Left lung (tissue), 14 donors: ENCODE measurements at places on chromosomes 7 and 10. TPM values are rescaled to one million over a fixed set of nuclear protein-coding genes. Genes with fewer than 3 reads are reported as not detected.

- no peak for DNase-seq
Observed at GRCh38 chr10:71475243-71475871, 78.6 kb downstream of the CDH23 start.

- no peak for DNase-seq
Observed at GRCh38 chr10:79311581-79312407, 35.5 kb upstream of the PPIF start.

GRCh38 chr10:118712080-118712479 is 42.7 kb downstream of the CACUL1 start:
- no peak for DNase-seq

DNA sequence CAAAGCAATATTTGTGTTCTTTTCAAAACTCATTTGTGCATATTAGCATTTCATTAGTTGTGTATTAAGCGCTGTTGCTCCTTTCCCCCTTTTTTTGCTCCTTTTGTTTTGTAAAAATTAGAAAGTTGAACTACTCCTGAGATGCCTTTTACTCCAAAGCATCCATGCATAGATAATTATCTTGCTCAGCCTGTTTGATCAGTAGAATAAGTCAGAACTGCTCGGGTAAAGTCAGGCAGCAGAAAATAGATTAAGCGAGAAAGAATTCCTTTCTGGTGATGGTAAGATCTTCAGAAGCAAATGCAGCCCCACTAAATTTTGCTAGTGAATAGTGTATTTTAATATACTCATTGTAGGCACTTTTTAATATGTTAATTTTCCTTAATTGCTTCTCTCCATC is 227.1 kb downstream of the TEX36 start:
- DNase-seq = no peak

- DNase-seq = no peak
Observed at GRCh38 chr7:158160199-158160598, 427.4 kb downstream of the PTPRN2 start.

GRCh38 chr10:111934931-111935330 is 248.6 kb downstream of the GPAM start:
- no peak for DNase-seq

DNA sequence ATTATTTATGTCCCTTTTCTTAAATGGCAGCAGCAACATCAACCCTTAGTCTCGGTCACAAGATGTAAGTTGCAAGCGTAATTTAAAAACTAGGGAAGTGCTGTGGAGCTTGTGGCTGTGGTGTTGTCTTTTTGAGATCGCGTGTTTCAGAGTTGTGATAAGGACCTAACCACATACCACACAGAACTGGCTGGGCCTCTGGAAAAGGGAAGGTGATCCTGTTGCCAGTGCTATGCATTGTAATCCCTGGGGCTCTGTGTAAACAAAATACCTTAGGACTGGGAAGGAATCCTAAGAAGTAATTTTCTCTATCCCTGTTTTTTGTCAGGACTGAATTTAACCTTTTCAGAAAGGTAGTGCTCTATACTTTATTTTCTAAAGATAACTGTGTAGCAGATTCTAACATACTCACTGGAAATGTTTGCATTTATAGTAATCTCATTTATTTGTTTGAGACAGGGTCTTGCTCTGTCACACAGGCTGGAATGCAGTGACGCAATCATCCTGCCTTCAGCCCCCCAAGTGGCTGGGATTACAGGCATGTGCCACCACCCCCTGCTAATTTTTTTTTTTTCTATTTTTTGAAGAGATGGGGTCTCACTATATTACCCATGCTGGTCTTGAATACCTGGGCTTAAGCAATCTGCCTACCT is 60.4 kb downstream of the INPP5F start:
- DNase-seq = no peak

DNA sequence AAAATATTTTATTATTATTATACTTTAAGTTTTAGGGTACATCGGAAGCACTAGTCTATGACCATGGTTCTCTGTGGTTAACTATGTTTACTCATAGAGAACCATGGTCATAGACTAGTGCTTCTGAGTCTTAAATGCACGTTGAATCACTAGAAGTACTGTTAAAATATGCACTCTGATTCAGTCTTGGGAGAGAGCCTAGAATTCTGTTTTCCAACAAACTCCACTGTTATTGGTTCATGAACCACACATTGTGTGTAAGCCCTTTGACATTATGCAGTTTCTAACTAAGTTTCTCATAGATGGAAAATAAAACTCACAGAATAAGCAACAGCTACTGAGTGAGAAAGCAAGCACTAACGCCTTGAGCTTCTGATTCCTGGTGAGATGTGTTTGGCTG is 1120.6 kb downstream of the SORCS1 start:
- peak; percentile 3 for DNase-seq

DNA sequence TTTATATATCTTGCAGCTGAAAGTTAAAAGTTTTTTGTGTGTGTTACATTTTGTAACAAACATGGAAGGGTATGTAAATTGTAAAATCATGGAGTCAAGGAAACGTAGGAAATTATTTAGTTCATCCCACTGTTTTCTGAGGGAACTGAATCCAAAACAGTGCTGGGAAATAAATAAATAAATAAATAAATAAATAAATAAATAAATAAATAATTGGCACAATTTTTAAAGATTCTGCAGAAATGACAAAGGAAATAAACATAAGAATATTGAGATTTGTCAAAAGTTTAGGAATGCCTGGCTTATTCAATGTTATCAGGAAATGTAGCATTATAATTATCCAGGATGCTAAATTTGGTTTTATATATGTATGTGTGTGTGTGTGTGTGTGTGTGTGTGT is 91.4 kb upstream of the AGBL3 start:
- DNase-seq = no peak

DNA sequence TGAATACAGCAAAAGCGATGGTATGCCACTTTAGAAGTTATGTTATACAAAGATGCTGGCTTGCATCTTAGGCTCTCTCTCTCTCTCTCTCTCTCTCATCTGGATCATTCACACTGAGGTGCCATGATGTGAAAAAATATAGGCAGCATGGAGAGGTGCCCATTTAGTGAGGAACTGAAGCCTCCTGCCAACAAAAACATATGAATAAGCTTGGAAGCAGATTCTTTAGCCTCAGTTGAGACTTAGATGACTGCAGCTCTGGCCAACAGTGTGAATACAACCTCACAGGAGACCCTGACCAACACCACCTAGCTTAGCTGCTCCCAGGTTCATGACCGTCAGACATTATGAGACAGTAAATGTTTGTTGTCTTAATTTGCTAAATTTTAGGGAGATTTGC is 560.1 kb upstream of the LRRTM3 start:
- DNase-seq = no peak

EVX1 gene
- total RNA-seq = not detected

INSYN2A gene
- total RNA-seq = 0.10 TPM

GLCCI1 gene
- 25.4 TPM for total RNA-seq

MMRN2 gene
- total RNA-seq = 20.6 TPM

NPSR1 gene
- total RNA-seq = not detected

PAX4 gene
- total RNA-seq = not detected
